ENCODE measurements at places on chromosomes 3 and 15. TPM values are rescaled to one million over a fixed set of nuclear protein-coding genes. Genes with fewer than 3 reads are reported as not detected.

The GJD2 gene
- not detected for total RNA-seq

The TM4SF4 gene
- not detected for total RNA-seq

The CPA3 gene
- total RNA-seq, result not detected

The NOX5 gene
- 0.02 TPM for total RNA-seq

All from T-helper 1 cell treated with Interleukin-12 subunit alpha and Interleukin-12 subunit beta and Interleukin-4 antibody, amounts not matched to agents 30 ng/mL and 1 ng/mL, for 36 hours (primary cell).